CD14-positive monocyte (primary cell): ENCODE measurements at places on chromosomes 1 and 21. TPM values are rescaled to one million over a fixed set of nuclear protein-coding genes. Genes with fewer than 3 reads are reported as not detected.
A peak's percentile ranks its signal among the peaks of the same experiment; 100 is the strongest.

DNA sequence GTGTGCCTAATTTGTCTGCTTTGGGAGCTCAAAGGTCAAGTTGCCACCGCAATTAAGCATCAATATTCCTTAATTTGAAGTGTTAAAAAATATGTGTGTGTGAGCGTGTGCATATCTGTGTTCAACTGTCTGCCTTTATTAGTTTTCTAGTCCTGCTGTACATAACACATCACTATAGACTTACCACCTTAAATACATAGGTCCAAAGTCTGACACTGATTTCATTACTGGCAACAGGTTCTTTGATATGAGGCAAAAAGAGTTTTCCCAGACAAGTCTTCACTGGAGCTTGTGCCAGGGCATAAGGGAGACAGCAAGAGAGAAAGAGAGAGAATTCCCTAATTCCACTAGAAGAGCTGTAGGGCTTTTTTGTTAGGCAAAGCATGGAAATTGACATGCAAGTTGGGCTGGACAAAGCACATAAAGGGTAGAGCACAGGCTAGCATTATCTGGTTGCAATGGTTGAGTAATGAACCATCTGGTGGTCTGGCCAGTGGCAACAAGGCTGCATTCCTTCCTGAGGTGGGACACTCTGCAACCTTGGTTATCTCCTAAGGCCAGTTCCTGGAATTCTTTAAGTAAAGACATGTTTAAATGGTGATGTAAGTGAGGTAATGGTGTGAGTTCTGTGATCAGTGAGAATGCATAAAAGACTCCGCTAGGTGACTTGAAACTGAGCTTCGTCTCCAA, 457.2 kb upstream of the ADAMTS5 start:
- no peak for DNase-seq

- peak; percentile 12 for DNase-seq
Observed at GRCh38 chr1:71882226-71882625, 400.1 kb downstream of the NEGR1 start.

C1orf87 gene
- polyA plus RNA-seq = not detected in 2 replicates

GBP7 gene
- polyA plus RNA-seq = not detected

GRCh38 chr1:182885591-182885990, 46.4 kb downstream of the DHX9 start:
- no peak for DNase-seq

PRCC gene
- 29.6 TPM for polyA plus RNA-seq

DNA sequence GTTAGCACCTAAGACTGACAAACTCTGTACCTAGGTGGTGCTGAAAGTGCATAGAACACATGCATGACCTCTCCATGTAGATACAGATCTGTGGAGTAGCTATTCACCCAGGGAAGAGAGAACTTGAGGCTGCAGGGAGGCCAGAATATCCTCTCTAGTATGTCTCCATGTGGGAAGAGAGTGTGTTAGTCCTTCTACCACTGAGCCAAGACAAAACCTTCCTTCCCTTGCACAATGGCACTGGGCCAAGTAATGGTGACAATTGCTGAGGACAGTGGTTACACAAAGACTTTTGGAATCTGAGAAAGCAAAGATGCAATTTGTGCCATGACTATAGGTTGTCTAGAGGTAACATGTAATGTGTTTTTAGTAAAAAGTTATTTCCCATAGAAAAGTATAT, 52.3 kb downstream of the C1orf198 start:
- no peak for DNase-seq

DNA sequence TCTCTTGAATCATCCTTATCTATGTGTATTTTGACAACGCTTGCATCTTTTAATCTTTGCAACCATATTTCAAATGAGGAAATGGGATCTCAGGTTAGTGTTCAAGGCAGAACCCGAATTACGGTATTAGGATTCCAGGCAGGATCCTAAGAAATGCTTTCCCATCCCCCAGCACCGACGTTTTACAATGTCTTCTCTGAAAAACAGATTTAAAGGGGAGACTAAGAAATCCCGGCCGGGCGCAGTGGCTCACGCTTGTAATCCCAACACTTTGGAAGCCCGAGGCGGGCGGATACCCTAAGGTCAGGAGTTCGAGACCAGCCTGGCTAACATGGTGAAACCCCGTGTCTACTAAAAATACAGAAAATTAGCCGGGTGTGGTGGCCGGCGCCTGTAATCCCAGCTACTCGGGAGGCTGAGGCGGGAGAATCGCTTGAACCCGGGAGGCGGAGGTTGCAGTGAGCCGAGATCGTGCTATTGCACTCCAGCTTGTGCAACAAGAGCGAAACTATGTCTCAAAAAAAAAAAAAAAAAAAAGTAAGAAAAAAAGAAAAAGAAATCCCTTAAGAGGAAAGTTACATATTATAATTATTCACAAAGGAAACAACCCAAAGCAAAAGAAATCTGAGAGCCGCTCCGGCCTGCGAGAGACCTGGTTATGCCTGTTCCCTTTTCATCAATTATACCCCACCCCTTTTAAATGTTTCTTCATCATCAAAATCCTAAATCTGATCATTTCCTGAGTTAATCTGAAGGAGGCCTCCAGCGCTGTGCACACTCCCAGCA, 801 bp upstream of the GORAB start:
- DNase-seq = no peak

GRCh38 chr1:101259744-101260148, 22.9 kb downstream of the S1PR1 start:
- DNase-seq = peak; percentile 90

DNA sequence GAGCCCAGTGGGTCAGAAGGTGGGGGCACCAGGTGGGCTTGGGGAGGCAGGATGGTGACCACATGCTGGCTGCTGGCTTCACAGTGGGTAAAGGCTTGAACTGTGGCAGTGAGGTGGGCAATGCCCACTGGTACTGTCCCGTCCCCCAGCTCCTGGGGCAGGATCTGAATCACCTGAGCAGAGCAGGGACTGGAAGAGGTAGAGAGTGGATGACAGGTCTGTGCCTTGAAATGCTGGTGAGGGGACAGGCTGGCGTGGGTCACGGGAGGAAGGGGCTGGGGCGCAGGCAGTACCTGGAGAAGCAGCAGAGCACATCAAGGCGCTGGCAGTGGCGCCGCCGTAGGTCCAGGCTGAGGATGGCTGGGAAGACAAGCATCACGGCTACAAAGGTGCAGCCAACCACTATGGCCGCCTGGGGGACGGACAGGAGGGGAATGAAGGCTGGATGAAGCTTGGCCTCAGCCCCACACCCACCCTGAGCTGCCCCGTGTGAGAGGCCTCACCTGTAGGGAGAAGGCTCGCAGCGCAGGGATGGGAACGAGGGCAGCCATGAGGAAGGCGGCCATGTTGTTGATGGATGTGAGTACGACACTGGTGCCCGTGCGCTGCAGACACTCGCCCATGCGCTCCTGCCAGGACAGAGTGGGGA, 14.9 kb downstream of the PTCH2 start:
- DNase-seq = no peak

KIF2C gene
- polyA plus RNA-seq = 0.24 TPM

- DNase-seq = no peak
Observed at GRCh38 chr1:243455760-243456651, 200.2 kb downstream of the SDCCAG8 start.

SMCP gene
- not detected in 2 replicates for polyA plus RNA-seq
